ENCODE measurements at places on chromosomes 4 and X. TPM values are rescaled to one million over a fixed set of nuclear protein-coding genes. Genes with fewer than 3 reads are reported as not detected.

ANKRD37 gene
- 15.6 TPM for total RNA-seq

PDE6B gene
- not detected for total RNA-seq

MAB21L2 gene
- total RNA-seq: 33.3 TPM

SPANXN4 gene
- total RNA-seq: not detected

IL21 gene
- not detected for total RNA-seq

DDX53 gene
- not detected for total RNA-seq

MAGEB1 gene
- total RNA-seq: not detected

SPANXB1 gene
- total RNA-seq: not detected

ANTXR2 gene
- 86.9 TPM for total RNA-seq

KLKB1 gene
- not detected for total RNA-seq

CYSLTR1 gene
- under 0.01 TPM for total RNA-seq

DNA sequence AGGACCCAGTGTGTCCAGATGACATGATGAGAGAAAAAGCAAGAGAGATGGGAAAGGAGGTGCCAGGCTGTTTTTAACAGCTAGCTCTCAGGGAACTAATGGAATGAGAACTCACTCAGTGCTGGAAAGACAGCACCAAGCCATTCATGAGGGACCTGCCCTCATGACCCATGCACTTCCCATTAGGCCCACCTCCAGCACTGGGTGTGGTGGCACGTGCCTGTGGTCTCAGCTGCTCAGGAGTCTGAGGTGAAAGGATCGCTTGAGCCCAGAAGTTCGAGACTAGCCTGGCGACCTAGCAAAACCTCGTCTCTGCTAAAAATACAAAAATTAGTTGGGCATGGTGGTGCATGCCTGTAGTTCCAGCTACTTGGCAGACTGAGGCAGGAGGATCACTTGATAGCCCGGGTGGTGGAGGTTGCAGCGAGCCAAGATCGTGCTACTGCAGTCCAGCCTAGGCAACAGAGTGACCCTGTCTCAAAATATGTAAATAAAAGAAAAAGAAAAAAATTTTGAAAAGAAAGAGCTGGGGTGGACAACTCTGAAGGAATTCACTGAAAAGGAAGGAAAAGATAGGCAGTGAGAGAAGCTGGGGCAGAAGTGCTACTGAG, 50.9 kb downstream of the FAM193A start:
- no peak overlapping the region for H3K27ac ChIP-seq
- H3K27me3 ChIP-seq: no peaks in the 10 kb centered on the region
- no peaks in the 10 kb centered on the region for H3K36me3 ChIP-seq
- H3K4me1 ChIP-seq: peaks cover 8% of the 10 kb centered on the region

- H3K36me3 ChIP-seq: no peaks in the 10 kb centered on the region
- H3K27ac ChIP-seq: no peak overlapping the region
- peaks cover 20% of the 10 kb centered on the region for H3K27me3 ChIP-seq
- H3K4me3 ChIP-seq: no peak overlapping the region
- H3K4me1 ChIP-seq: no peaks in the 10 kb centered on the region
These were observed 256.2 kb downstream of the BCOR start for GRCh38 chrX:39841604-39842003.

DNA sequence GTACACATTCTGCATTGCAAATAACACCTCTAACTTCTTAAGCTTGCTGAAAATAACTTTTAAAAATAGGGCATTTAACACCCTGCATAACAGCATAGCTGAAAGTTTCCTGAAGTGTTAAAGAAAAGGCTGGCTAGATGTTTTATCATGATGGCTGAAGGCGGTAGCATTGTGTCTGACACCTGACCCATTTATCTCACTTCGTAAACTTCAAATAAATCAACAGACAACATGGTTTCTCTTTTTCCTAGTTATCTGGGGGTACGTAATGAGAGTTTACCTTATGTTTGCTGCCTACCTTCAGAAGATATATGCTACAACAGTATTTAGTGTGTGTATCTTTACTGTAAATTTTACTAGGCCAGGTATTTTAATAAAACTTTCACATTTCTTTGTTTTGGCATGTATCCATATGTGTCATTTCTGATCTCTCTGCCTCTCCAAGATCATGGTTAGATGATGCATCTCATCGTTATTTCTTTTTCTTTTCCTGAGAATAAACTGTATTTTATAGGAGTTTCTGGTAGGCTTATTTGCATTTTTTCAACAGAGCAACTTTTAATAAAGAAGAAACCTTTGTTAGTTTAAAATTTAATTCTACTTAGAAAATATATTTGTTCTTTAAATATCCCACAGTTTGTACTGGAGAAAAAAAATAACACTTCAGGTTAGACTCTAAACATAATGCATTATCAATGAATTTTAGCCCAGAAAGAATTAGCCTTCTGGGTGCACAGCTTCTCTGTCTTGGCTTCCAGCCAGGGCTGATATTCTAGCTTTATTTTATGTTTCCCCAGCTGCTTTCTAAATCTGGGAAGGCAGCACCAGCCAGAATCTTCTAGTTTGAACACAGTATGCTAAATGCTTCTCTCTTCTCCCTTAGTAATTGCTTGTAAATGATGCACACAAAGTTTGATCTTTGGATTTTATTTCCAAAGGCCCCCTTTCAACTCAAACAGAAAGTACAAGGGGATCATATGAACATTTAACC, 2.9 kb downstream of the NDST4 start:
- H3K36me3 ChIP-seq: no peaks in the 10 kb centered on the region
- no peak overlapping the region for H3K4me3 ChIP-seq
- H3K27ac ChIP-seq: no peak overlapping the region
- no peaks in the 10 kb centered on the region for H3K27me3 ChIP-seq

DNA sequence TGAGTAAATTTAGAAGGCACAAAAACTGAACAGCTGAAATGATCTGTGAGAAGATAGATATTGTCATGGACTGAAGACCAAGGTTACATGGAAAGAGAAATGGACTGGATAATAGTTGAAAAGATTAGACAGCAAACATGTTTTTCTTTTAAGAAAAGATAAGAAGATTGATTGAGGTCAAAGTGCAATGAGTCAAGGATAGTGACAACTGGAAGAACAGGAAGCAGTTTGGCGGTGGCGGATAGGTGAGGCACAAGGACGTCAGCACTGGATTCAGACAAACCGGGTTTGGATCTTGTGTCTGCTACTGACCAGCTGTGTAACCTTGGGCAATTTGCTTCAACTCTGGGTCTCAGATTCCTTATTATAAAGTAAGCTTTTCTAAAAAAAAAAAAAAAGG, 2.0 kb upstream of the HPGD start:
- H3K4me3 ChIP-seq: no peak overlapping the region
- H3K27me3 ChIP-seq: peaks cover 26% of the 10 kb centered on the region
- peak; percentile 61 for DNase-seq
- H3K27ac ChIP-seq: no peak overlapping the region

- no peak overlapping the region for H3K27ac ChIP-seq
- no peaks in the 10 kb centered on the region for H3K27me3 ChIP-seq
These were observed 77.4 kb upstream of the CPEB2 start for GRCh38 chr4:14924812-14925344.

- no peak overlapping the region for H3K4me3 ChIP-seq
- no peak overlapping the region for H3K27ac ChIP-seq
- peak; percentile 6 for DNase-seq
- H3K27me3 ChIP-seq: no peaks in the 10 kb centered on the region
- H3K4me1 ChIP-seq: no peaks in the 10 kb centered on the region
- H3K36me3 ChIP-seq: no peaks in the 10 kb centered on the region
These were observed 40.4 kb upstream of the HMX1 start for GRCh38 chr4:8912089-8912455.

GRCh38 chr4:87901422-87901992, 68.7 kb downstream of the MEPE start:
- H3K27me3 ChIP-seq: peaks cover 15% of the 10 kb centered on the region
- H3K4me3 ChIP-seq: no peak overlapping the region
- no peaks in the 10 kb centered on the region for H3K36me3 ChIP-seq
- peaks cover 12% of the 10 kb centered on the region for H3K4me1 ChIP-seq
- DNase-seq: no peak

- H3K4me1 ChIP-seq: no peaks in the 10 kb centered on the region
- H3K4me3 ChIP-seq: peak overlapping the region; percentile 68
- no peak overlapping the region for H3K27ac ChIP-seq
- H3K36me3 ChIP-seq: no peaks in the 10 kb centered on the region
These were observed 590 bp downstream of the ARHGEF9 start for GRCh38 chrX:63784346-63784901.

DNA sequence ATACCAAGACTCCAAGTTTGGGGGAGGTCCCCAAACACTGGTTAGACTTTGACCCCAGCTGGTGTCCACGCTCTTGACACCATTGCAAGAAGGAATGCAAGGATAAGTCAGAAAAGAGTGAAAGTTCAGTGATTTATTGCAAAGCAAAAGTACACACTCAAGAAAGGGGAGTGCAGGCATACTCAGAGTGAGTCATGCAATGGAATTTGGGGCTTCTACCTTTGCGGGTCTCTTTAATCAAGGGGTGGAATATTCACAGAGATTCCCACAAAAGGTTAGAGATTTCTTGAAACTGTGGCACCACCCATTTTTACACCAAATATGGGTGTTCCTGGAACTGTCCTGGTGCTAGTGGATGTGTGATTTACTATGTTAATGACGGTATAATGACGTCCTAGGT, 5.2 kb upstream of the SMIM10L2A start:
- H3K4me1 ChIP-seq: no peaks in the 10 kb centered on the region
- no peak for DNase-seq
- no peak overlapping the region for H3K27ac ChIP-seq
- no peaks in the 10 kb centered on the region for H3K27me3 ChIP-seq

- no peak overlapping the region for H3K27ac ChIP-seq
- no peaks in the 10 kb centered on the region for H3K36me3 ChIP-seq
- H3K27me3 ChIP-seq: no peaks in the 10 kb centered on the region
- no peak overlapping the region for H3K4me3 ChIP-seq
- no peak for DNase-seq
- H3K4me1 ChIP-seq: no peaks in the 10 kb centered on the region
These were observed 366.5 kb upstream of the LCORL start for GRCh38 chr4:18388039-18388438.

- H3K4me3 ChIP-seq: no peak overlapping the region
- no peaks in the 10 kb centered on the region for H3K36me3 ChIP-seq
- DNase-seq: no peak
- no peaks in the 10 kb centered on the region for H3K4me1 ChIP-seq
- H3K27ac ChIP-seq: no peak overlapping the region
These were observed 168.2 kb downstream of the C4orf33 start for GRCh38 chr4:129264008-129264657.

- H3K4me1 ChIP-seq: peaks cover 25% of the 10 kb centered on the region
- DNase-seq: no peak
- no peak overlapping the region for H3K4me3 ChIP-seq
- H3K27me3 ChIP-seq: no peaks in the 10 kb centered on the region
- H3K36me3 ChIP-seq: peaks cover 18% of the 10 kb centered on the region
These were observed 1.7 kb downstream of the ARAF start for GRCh38 chrX:47562615-47563243.

DNA sequence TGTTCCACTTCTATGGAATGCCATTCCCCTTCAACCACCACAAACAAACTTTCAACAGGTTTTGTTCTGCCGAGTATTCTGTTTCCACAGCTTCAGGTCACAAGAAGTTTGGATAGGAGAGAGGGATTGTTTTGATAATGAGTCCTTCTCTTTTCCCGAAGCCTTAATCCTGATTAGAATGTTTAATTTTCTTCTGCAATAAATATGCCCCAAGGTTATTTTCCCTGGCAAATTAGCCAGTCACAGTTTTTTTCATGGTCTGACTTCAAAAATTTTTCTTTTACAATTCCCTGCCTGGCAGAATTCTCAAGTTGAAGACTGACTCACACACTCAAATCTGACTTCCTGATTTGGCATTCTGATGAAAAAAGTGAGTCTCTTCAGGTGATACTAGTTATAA, 33.1 kb upstream of the EDNRA start:
- H3K27ac ChIP-seq: no peak overlapping the region
- no peaks in the 10 kb centered on the region for H3K4me1 ChIP-seq
- no peaks in the 10 kb centered on the region for H3K27me3 ChIP-seq
- H3K4me3 ChIP-seq: no peak overlapping the region
- no peak for DNase-seq
- H3K36me3 ChIP-seq: no peaks in the 10 kb centered on the region

DNA sequence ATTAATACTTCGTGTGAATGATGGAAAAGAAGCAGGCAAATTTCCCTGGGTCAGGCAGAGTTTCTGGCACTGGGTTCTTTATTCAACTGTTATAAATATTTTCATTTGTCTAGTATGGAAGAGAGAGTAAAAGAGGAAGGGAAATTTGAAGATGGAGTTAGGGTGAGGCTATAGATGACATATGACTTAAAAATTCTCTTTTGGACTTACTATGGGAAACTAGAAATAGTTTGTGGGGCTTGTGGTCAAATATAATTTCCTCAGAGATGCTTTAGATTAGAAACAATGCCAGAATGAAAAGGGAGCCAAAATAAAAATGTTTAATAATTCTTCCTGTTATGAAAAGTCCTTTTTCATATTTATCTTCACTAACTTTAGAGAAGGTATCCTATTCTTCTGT, 103.2 kb downstream of the GC start:
- DNase-seq: no peak
- H3K27me3 ChIP-seq: no peaks in the 10 kb centered on the region
- no peak overlapping the region for H3K4me3 ChIP-seq
- H3K36me3 ChIP-seq: no peaks in the 10 kb centered on the region
- no peak overlapping the region for H3K27ac ChIP-seq

GRCh38 chr4:145545538-145546174, 64.0 kb downstream of the SMAD1 start:
- DNase-seq: no peak
- no peak overlapping the region for H3K4me3 ChIP-seq
- no peak overlapping the region for H3K27ac ChIP-seq
- H3K36me3 ChIP-seq: no peaks in the 10 kb centered on the region
- no peaks in the 10 kb centered on the region for H3K27me3 ChIP-seq

DNA sequence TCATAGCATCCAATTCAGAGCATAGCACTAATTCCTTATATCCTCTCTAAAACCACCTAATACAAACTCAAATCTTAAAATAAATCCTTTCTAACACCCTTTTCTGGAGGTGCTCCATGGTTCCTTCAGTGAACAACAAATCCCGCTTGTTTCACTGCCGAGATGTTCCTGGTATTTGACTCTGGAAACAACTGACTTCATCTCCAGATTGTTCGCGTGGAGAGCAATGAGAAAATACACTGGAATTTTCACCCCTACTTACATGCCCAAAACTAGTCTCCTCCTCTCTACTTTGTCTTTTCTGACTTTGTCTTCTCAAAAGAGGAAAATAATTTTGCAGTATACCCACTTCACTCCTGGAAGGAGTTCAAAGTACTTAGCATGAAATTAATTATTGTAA, 129.0 kb downstream of the PLS3 start:
- peak overlapping the region; percentile 14 for H3K4me3 ChIP-seq
- no peaks in the 10 kb centered on the region for H3K4me1 ChIP-seq
- H3K27ac ChIP-seq: peak overlapping the region; percentile 80
- peaks cover 15% of the 10 kb centered on the region for H3K27me3 ChIP-seq
- no peak for DNase-seq

GRCh38 chr4:4326166-4326565, 36.1 kb downstream of the ZBTB49 start:
- H3K4me1 ChIP-seq: no peaks in the 10 kb centered on the region
- peaks cover 9% of the 10 kb centered on the region for H3K36me3 ChIP-seq
- H3K27me3 ChIP-seq: no peaks in the 10 kb centered on the region

- no peak for DNase-seq
- no peak overlapping the region for H3K27ac ChIP-seq
- H3K4me1 ChIP-seq: no peaks in the 10 kb centered on the region
- H3K36me3 ChIP-seq: no peaks in the 10 kb centered on the region
- no peaks in the 10 kb centered on the region for H3K27me3 ChIP-seq
- no peak overlapping the region for H3K4me3 ChIP-seq
These were observed 17.5 kb downstream of the VEGFD start for GRCh38 chrX:15366506-15367352.

- H3K36me3 ChIP-seq: no peaks in the 10 kb centered on the region
- no peaks in the 10 kb centered on the region for H3K27me3 ChIP-seq
- H3K4me1 ChIP-seq: no peaks in the 10 kb centered on the region
- no peak overlapping the region for H3K27ac ChIP-seq
- no peak overlapping the region for H3K4me3 ChIP-seq
These were observed 3.8 kb downstream of the GALNTL6 start for GRCh38 chr4:171817026-171817425.

GRCh38 chr4:170259631-170260153, 169.9 kb upstream of the AADAT start:
- no peak overlapping the region for H3K27ac ChIP-seq
- H3K4me3 ChIP-seq: no peak overlapping the region
- H3K36me3 ChIP-seq: no peaks in the 10 kb centered on the region
- no peaks in the 10 kb centered on the region for H3K4me1 ChIP-seq
